ENCODE measurements at places on chromosomes 4 and X.

DNA sequence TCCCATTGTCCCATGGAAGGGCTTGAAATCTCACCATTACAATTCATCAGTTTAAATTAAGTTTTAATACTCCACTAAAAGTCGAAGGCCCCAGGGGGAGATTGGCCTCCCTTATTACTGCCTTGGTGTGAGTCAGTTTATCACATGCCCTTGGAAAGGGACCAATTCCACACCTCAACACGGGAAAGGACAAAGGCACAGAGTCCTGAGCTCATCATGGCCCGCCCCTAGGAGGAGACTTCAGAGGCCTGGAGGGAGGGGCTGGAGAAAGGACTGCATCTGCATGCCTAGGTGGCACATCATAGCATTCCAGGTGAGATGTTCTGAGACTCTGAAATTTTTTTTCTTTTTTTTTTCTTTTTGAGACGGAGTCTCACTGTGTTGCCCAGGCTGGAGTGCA lies 2.8 kb upstream of the SEL1L3 start:
- DNase-seq, result no peak

DNA sequence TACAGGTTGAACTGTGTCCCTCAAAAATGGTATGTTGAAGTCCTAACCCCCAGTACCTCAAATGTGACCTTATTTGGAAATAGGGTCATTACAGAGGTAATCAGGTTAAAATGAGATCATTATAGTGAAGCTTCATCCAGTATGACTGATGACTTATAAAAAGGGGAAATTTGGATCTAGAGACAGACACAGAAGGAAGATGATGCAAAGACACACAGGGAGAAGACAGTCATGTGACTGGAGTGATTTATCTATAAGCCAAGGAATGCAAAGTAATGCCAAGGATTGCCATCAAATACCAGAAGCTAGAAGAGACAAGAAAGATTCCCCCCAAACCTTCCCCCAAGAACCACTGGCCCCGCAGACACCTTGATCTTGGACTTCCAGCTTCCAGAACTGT lies 155.2 kb downstream of the RBMX2 start:
- no peak for DNase-seq

DNA sequence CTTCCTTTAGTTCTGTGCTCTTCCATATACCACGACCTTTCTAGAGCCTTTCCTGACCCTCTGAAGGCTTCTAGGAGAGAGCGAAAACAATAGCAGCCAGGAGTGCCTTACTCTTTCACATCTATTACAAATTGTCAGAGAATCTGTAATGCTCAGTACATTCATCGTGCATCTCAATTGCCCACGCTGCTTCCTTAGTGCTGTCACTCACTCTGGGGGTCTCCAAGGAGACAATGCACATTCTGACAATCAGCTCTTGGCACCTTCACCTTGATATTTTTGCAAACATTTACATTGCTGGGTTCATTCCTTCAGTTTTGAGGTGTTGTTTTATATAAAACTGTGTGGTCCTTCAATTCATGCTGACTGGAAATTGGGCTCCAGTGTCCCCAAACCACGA lies 110.1 kb upstream of the GPR101 start:
- no peak for DNase-seq

DNA sequence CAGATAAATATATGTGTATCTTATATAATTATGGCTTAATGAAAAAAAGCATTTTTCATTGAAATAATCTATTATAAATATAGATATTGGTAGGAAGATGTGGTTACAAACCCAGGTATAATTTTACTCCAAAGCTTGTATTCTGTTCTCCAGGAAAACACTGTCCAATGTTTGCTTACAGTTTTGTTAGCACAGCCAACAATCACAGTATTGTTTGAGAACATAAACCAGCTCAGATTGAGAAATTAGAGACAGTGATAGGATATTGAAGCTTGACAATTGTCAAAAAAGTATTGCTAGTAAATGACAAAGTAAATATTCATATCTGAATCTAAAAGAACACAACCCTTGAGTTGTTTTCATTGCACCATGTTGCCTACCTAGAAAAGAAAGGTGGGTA lies 228.8 kb downstream of the ADGRL3 start:
- DNase-seq, result no peak

DNA sequence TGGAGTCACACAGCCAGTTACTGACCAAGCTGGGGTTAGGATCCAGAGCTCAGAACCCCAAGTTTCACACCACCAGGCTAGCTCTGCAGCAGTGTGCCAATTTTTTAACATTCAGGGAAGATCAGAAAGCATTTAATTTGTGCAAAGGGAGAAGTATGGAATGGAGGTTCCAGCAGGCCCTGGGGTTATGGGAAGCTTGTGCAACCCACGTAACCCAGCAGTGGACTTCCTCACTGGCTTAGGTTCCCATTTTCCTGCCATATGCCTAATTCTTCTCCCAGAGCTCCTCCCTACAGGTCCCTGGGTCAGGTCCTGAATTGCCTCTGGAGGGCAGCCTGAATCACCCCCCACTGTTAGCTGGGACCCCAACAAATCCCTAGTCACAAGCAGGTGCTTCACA lies 14.0 kb downstream of the APLN start:
- no peak for DNase-seq

- DNase-seq, result no peak
These were observed 67.2 kb upstream of the TENM3 start for GRCh38 chr4:182175788-182176519.

GRCh38 chr4:63620271-63620670 lies 789.0 kb downstream of the TECRL start:
- no peak for DNase-seq

- no peak for DNase-seq
These were observed 25.0 kb upstream of the RAPGEF2 start for GRCh38 chr4:159077702-159078495.

DNA sequence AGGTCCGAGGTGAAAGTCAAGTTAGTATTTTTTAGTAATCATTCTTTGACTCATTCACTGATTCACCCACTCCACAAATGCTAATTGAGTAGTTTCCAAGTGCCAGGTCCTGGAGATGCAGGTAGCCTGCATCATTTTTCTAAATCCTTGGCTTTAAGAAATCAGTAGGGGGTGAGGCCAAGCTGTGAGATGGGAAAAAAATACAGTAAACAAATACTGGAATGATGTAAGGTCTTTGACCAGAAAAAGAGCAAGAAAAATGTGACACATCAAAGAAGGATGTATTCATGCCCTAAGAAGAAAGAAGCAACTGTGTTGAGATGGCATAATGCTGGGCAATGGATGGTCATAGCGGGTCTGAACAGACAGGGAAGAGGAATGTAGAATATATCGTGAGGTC lies 1386.6 kb downstream of the PCDH7 start:
- DNase-seq, result no peak
